Skeletal muscle cell (primary cell): ENCODE measurements at places on chromosomes 16 and 17.

- DNase-seq = no peak
These were observed 111.1 kb downstream of the PITPNC1 start for GRCh38 chr17:67488161-67488560.

- no peak for DNase-seq
These were observed 804 bp downstream of the CRYM start for GRCh38 chr16:21277045-21277926.

- DNase-seq = peak; percentile 41
These were observed 4.9 kb upstream of the RUSF1 start for GRCh38 chr16:31513126-31513525.

DNA sequence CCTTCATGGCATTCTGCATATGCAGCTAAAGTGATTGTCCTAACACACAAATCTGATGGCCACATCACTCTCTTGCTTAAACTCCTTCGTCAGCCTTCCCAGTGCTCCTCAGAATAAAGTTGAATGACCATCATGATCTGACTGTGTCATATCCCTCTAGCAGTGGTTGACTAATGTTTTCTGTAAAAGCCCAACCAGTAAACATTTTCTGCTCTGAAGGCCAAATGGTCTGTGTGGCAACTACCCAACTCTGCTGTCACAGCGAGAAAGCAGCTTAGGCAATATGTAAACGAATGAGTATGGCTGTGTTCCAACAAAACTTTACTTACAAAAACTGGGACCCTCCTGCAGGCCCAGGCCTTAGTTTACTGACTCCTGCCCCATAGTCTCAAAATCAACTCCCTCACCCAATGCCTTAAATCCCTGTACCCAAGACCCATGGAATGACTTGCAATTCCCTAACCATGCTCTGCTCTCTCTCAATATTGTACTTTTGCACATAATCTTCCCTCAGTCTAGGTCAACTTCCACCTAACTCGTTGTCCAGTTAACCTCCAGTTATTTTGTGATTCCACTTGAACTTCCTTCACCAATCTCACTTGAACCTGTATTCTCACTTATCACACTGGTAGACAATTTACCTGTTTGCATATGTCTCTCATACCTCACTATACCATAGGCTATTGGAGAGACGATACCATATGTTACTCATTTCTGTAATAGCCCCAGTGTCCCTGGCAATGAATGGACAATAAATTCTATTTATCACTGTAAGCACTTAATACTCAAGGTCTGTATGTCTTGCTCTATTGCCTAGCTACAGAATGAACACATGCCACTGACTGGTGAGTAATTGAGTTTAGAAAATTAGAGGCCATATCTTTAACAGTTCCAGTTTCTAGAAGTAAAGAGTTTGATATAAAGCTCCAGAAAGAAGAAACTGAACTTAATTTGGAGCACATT lies 29.1 kb downstream of the TMEM100 start:
- no peak for DNase-seq

GRCh38 chr16:81232740-81233367 lies 5.6 kb upstream of the BCO1 start:
- DNase-seq = no peak

DNA sequence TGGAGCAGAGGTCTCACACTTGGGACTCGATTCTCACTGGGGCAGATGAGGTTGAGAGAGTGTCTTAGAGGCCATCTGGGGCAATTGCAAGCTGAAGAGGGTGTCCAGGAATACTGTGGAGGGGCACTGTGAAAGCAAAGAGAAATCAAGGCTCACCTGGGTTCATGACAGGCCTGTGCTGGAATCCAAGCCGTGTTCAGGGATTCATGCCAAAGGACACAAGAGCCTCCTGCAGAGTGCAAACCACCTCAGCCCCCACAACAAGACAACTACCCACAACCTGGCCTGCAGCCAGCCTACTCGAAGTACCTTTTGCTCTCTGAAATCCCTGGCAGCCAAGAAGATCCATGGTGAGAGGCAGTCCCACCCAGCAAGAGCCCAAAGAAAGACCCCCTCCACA lies 2334.2 kb downstream of the TP53TG3F start:
- no peak for DNase-seq

- no peak for DNase-seq
These were observed 1.2 kb downstream of the STAT5B start for GRCh38 chr17:42274812-42275526.

GRCh38 chr17:14672830-14673229 lies 371.9 kb downstream of the HS3ST3B1 start:
- DNase-seq = peak; percentile 40

DNA sequence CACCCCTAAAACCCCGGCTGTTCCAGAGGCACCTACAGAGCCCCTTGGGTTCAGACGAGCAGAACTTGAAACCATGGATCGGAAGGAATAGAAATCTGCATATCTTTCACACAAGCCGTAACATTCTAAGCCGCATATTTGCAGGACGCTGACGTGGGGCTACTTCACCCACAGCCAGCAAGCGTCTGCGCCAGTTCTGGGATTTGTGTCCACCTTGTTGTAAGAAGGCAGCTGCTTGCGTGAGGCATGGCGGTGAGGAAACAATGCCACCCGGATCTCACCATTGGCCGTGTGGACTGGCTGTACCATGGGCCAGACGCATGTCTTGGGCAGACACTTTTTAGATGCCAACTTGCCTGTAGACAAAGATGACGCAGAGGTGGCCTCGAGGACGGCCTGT lies 34.5 kb downstream of the TNFRSF13B start:
- no peak for DNase-seq

DNA sequence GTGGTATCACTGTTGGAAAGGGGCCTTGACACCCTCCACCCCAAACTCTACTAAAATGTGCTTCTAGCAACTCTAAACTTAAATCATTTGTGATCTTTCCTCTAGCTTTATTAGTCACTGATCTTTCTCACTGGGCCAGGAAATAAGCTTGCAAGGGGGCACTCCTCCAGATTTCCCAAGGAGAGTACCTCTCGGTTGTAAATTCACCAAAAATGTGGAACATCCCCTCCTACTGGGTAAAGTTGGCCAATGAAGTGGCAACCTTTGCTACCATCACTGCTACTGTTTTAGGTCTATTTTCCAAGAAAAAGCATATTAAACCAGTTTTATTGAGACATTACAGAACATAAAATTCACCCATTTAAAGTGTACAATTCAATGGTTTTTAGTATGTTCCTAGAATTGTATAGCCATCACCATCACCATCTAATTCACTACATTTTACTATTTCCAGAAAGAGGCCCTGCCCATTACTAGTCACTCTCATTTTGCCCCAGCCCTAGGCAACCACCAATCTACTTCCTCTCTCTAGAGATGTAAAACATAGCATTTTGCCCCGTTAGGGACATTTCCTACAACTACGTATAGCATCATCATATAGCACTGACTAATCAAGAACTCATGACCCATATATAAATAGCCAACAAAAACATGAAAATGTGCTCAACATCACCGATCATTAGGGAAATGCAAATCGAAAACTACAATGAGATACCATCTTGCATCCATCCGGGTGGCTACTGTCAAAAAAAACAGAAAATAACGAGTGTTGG lies 44.6 kb upstream of the ADCY9 start:
- DNase-seq = no peak

GRCh38 chr16:72995151-72995881 lies 52.6 kb downstream of the ZFHX3 start:
- no peak for DNase-seq

DNA sequence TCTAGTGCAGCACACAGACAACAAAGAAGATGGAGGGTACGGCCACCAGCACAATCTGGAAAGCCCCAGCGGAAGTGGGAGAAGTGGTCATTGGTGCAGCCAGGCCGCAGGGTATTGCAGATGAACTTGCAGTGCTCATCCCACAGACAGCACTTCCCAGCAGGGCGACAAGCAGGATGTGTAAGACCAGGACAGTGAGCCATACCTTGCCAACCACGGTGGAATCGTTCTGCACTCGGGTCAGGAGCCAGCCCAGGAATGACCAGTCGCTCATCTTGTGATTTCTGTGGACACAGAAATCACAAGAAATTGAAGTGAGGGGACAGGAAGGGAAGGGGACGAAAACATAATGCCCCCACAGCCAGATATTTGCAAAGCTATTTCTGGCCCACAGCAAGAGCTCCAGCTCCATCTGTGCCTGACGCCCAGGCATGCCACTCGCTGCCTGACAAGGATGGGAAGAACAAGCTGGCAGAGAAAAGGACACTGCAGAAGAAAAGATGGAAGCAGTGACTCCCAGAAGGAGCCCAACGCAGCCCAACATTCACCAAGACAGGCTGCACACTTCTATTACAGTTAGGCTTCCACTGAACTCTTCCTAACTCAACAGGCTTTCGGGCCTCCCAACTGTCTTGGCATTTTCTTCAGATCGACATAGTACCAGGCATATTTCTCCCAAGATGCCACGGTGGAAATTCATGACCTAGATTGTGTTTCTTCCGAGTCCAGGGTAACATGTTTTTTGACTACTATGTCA lies 17.5 kb upstream of the MYO18A start:
- no peak for DNase-seq

DNA sequence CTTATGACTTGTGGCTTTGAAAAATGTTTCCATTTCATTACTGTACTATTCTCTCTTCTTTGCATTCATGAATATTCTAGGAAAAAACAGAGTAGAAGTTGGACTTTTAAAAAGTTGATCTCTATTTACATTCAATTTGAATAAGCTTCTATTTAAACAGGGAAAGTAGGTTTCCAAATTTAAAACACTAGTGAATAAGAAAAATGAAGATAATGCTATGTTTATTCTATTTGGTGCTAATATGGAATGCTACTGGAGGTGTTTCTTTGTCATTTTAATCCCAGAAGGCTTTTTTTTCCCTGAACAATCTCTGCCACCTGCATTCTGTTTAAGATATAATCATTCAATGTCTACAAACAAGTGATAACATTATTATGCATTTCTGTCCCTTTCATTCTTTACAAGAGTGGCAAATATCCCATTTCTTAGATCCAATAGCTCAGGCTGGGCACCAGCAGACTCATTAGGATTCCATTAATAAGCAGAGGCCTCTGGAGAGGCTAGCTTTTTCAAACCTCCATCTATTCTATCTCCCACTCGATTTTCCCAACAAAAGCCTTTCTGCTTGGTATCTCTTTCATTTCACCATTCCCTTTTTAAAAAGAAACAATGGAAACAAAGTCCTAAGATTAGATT lies 1001.6 kb upstream of the CDH8 start:
- no peak for DNase-seq
